ENCODE measurements at places on chromosomes 5 and 9. TPM values are rescaled to one million over a fixed set of nuclear protein-coding genes. Genes with fewer than 3 reads are reported as not detected.

GRCh38 chr5:14598225-14598624 is 16.6 kb downstream of the OTULINL start:
- no peak for DNase-seq

GRCh38 chr5:57805732-57806131 is 323.1 kb upstream of the ACTBL2 start:
- no peak for DNase-seq

The SPINK13 gene
- total RNA-seq = not detected

DNA sequence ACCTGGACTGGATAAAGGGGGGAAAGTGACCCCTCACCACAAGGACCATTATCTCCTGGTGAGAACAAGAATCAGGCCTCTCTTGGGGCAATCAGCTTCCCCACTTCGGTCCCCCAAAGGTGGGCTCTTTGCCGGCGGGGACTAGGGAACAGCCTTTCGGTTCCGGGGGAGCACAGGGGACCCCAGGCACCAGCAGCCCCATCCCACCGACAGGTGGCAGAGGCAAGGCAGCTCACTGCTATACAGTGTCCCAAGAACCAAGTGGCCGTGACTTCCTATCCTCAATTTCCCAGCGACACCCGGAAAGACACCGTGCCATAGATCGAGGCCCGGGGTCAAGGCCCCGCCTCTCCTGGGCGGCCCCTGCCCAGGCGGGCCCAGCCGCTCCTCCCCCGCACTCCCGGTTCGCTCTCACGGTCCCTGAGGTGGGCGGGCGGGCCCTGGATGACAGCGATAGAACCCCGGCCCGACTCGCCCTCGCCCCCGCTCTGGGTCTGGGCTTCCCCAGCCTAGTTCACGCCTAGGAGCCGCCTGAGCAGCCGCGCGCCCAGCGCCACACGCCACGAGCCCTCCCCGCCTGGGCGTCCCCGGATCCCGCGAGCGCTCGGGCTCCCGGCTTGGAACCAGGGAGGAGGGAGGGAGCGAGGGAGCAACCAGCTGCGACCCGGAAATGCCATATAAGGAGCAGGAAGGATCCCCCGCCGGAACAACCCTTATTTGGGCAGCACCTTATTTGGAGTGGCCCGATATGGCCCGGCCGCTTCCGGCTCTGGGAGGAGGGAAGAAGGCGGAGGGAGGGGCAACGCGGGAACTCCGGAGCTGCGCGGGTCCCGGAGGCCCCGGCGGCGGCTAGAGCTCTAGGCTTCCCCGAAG is 655 bp upstream of the EGR1 start:
- DNase-seq = peak; percentile 100

The ADAMTSL2 gene
- 1.1 TPM for total RNA-seq

- no peak for DNase-seq
Measured at GRCh38 chr5:11390291-11390767, 513.9 kb downstream of the CTNND2 start.

DNA sequence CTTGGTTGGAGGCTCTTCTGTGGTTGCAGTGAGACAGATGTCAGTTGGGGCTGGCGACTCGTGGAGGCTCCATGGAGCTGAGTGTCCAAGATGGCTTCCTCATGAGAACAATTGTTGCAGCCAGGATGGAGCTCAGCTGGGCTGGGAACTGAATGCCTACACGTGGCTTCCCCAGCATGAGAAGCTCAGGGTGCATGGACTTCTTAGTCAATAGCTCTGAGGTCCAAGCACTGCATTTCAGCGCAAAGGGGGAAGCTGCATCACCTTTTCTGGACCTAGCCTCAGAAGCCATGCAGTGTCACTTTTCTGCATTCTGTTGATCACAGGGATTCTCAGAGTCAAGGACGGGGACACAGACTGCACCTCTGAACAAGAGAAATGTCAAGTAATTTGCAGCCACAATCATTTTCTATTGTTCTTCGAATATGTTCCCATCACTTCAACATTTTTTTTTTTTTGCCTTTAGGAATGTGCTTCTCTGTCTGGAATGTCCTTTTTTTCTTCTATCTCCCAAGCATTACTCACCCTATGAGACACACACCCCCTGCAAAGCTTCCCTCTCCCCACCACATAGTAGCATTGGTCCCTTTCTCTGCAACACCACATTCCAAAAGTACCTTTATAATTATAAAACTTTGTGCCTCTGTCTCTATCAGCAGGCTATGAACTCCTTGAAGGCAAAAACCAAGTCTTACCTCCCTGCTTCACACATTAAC is 57.5 kb upstream of the STK32A start:
- no peak for DNase-seq

The CHSY3 gene
- total RNA-seq = 2.3 TPM

The IFNA6 gene
- not detected for total RNA-seq

The SCGB3A2 gene
- 36.1 TPM for total RNA-seq

The GRXCR2 gene
- total RNA-seq = not detected

DNA sequence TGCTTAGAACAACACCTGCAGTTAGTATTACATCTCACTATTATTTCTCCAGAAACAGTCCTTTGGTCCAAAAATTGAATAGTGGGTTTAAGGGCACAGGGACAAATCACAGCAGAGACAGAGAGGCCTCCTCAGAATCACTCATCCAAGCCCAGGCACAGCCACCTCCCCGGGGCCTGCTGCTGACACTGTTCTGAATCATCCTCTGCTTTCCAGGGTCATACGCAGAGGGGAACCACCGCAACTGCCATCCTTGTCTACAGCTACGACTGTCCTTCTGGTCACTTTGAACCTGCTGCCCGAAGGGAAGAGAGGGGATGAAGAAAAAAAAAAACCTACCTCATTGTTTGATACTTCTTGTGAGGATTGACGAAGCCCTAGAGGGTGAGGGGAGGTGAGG is 35.3 kb upstream of the MAN2A1 start:
- DNase-seq = no peak

GRCh38 chr5:134171972-134172371 is 4.8 kb downstream of the SKP1 start:
- no peak for DNase-seq

The GABBR2 gene
- total RNA-seq = 0.50 TPM

DNA sequence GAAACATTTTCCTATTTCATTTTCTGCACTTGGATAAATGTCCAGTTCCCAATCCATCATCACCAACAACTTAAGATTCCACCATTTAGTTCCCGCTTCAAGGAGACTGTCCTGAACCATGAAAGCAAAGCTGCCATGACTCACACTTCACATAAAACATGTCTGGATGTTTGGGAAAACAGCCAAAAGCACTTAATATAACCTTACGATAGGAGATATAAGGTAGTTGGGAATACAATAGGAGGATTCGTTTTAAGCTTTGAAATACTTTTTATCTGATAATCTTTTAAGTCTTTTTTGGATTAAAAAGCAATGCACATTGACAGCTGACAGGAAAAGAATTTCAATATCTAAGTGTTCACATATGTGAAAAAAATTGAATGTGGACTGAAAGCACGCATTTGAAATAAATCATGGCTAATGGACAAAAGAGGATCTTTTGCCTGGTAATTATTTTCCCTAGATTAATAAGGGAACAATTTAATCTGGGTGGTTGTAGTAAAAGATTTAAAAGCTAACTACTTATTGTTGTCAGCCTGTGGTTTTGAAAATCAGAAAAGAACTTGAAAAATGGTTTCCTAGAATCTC is 17.3 kb upstream of the TGFBI start:
- DNase-seq = no peak

- DNase-seq = no peak
Measured at GRCh38 chr5:78922879-78923621, 62.1 kb downstream of the ARSB start.

The ZFAND5 gene
- total RNA-seq = 216 TPM

DNA sequence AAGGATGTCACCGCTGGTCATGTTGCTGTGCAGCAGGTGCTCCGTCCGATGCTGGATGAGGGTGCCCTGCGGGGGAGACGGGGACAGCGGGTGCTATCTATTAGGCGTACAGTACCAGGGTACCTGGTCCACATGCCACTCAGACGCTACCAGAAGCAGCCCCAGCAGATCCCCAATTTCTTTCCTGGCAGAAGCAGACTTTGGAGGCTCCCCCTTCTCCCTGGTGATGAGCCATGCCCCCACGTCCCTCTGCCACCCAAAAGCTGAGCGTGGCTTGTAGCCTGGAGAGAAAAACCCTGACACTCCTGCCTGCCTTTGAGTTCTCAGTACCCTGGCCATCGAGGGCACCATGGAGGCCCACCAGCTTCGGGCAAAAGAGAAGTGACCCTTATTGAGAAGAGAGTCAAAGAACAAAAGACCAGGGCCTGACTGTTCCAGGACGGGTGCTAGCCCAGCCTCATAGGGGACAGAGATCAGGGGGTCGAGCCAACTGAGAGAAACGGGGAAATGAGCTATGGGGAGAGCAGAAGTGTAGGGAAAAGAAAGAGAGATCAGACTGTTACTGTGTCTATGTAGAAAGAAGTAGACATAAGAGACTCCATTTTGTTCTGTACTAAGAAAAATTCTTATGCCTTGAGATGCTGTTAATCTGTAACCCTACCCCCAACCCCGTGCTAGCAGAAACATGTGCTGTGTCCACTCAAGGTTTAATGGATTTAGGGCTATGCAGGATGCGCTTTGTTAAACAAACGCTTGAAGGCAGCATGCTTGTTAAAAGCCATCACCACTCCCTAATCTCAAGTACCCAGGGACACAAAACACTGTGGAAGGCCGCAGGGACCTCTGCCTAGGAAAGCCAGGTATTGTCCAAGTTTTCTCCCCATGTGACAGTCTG is 62.0 kb upstream of the ZNF354B start:
- DNase-seq = no peak

- DNase-seq = no peak
Measured at GRCh38 chr5:29853711-29854220, 1339.7 kb upstream of the CDH6 start.

The SLC36A2 gene
- not detected for total RNA-seq
